ENCODE measurements at places on chromosomes 5 and 9. TPM values are rescaled to one million over a fixed set of nuclear protein-coding genes. Genes with fewer than 3 reads are reported as not detected.

Gene CAMK4
- polyA plus RNA-seq = 0.37 TPM

Gene GABRA6
- polyA plus RNA-seq = not detected

Gene OTP
- polyA plus RNA-seq = not detected

Gene FAM151B
- 1.8 TPM for polyA plus RNA-seq

Gene CCDC192
- polyA plus RNA-seq = not detected

Gene COL15A1
- 4.7 TPM for polyA plus RNA-seq

Gene OR13F1
- polyA plus RNA-seq = not detected

Data from kidney (tissue), 22 donors.